A673 (cell line): ENCODE measurements at places on chromosomes 5 and 9.
A peak's percentile ranks its signal among the peaks of the same experiment; 100 is the strongest.

DNA sequence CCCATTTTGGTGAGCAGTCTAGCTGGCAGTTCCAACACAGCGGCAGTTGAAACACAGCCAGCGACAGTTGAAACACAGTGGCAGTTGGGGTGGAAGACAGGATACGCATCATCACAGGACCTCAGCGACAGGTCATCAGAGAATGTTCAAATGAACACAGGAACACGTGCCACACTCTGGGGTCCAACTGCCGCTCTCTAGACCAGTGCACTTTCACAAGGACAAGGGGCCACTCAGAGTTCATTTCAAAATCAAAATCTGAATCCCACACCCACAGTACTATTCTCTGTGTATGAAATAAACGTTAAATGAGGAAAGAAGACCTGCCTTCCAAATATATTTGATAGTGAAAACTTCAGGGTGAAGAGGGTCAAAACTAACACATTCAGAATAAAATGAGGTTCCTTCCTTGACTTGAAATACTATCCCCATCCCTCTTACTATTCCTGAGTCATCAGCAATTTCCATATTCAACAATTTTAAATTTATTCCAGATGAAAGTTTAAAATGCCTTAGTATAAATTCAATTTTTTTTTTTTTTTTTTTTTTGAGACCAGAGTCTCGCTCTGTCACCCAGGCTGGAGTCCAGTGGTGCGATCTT lies 53.0 kb upstream of the SIMC1 start:
- no peak for DNase-seq

GRCh38 chr9:113922160-113922559 lies 46.1 kb downstream of the ZNF618 start:
- DNase-seq, result no peak

GRCh38 chr9:132231019-132231701 lies 69.3 kb downstream of the NTNG2 start:
- no peak for DNase-seq

DNA sequence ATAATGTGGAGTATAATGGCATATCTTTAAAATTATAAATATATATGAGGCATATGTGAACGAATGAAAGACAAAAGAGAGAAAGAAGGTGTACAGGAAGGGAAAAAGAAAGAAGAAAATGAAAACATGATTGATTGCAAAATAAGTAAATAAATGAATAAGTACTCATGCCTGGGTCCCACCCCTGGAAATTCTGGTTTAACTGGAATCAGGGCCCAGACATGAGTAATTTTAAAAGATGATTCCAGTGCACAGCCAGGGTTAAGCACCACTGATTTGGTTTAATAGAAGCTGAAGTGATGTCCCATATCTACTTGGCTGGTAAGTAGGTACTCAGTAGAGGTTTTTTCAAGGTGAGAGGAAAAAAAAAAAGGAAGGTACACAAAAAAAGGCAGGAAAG lies 34.0 kb upstream of the HOMER1 start:
- no peak for DNase-seq

DNA sequence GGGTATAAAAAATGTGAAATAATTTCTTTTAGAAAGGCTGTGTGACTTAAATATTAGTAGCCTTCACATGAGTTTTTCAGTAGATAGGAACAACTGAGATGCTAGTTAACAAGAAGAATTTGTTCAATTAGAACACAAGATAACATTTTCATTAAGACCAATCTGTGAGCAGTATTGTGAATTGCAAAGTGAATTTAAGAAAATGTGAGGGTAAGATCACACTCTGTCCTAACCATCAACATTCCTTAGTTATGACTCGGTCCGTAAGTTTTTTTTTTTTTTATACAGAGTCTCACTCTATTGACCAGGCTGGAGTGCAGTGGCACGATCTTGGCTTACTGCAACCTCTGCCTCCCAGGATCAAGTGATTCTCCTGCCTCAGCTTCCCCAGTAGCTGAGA lies 180.2 kb upstream of the EGFLAM start:
- DNase-seq, result no peak

DNA sequence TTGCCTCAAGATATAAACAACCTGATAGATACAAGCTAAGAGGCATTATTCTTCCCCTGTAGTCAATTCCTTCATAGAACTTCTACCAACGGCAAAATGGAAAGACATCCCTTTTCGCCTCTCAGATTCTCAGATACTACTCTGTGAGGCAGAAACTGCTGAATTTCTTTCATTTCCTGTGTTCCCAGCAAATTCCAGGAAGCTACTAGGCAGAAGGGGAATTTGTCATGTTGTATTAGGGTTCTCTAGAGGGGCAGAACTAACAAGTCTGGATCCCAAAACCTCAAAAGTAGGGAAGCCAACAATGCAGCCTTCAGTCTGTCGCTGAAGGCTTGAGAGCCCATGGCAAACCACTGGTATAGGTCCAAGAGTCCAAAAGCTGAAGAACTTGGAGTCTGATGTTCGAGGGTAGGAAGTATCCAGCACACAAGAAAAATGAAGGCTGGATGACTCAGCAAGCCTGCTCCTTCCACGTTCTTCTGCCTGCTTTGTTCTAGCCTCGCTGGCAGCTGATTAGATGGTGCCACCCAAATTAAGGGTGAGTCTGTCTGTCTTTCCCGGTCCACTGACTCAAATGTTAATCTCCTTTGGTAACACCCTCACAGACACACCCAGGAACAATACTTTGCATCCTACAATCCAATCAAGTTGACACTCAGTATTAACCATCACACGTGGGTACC lies 15.2 kb downstream of the RNF180 start:
- no peak for DNase-seq

DNA sequence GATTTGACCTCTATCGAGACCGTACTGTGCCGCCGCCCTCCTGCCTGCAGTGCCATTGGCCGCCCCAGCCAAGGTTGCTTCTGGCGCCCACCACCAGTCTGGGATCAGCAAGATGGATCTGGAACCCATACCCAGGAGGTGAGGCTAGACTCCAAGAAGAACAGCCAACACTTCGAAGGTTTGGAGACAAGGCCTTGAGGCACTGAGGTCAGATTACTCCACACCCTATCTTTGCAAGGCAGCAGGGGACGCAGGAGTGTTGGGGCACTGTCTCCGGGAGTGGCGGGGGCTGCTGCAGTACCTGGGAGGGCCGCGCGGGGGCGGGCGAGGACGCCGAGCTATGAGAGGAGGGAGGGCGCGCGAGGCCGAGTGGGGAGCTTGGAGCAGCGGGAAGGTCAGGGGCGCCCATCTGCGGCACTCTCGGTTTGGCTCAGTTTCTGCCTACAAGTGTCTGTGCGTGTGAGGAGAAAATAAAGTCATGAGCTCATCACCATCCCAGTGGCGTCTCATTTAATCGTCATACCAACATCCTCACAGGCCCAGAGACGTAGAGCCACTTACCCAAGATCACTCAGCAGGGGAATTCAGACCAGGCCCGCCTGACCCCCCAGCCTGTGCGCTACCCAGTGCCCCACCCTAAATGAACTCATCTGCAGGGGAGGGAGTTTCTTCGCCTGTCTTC lies 20.5 kb upstream of the PSD2 start:
- peak; percentile 78 for DNase-seq

GRCh38 chr5:37807015-37807414 lies 32.8 kb downstream of the GDNF start:
- no peak for DNase-seq

- no peak for DNase-seq
Measured at GRCh38 chr9:16090907-16091629, 538.2 kb downstream of the CCDC171 start.

GRCh38 chr5:110623874-110624273 lies 102.6 kb downstream of the TMEM232 start:
- no peak for DNase-seq

DNA sequence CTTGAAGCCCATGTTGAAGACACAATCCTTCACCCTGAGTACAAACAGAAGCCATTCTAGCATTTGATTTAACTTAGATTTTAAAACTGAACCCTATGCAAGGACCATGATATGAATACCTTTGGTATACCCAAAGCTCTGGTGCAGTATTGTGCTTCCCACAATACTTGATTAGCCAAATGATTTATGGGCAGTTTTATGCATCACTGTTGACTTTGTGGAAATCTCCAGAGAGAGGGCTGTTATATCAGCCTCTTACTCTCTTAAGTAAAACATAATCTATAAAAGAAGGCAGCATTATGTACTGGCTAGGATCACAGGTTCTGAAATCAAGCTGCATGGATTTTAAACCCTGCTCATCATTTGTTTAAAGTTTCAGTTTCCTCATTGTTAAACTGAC lies 762.8 kb downstream of the EFNA5 start:
- no peak for DNase-seq

DNA sequence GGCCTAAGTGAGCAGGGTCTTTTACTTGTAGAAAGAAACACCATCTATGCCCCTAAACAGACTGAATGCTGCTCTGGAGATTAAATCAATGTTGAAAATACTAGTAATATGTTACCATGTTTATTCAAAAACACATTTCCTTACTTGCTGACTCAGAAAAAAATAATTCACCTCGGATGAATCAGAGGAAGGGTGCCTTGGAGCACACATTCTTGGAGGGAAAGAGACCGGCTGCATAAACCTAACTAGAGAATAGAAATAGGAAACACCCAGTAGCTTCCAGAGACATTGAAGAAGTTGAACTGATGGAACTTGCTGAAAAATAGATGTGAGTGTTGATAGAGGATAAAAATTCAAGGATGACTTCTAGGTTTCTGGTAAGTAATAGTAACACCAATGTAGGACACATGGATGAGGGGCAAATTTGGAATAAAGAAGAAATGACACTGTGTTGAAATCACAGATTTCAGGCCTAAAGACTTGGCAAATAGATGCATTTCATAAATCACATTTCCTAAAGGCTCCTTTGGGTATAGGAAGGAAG lies 76.9 kb upstream of the MINAR2 start:
- DNase-seq, result peak; percentile 23

GRCh38 chr9:122100756-122101155 lies 7.6 kb upstream of the TTLL11 start:
- no peak for DNase-seq

GRCh38 chr9:36517131-36517530 lies 55.6 kb upstream of the MELK start:
- no peak for DNase-seq

- no peak for DNase-seq
Measured at GRCh38 chr5:134273642-134274395, 47.9 kb upstream of the PPP2CA start.

- DNase-seq, result peak; percentile 11
Measured at GRCh38 chr5:9932770-9933169, 302.6 kb upstream of the TAS2R1 start.

DNA sequence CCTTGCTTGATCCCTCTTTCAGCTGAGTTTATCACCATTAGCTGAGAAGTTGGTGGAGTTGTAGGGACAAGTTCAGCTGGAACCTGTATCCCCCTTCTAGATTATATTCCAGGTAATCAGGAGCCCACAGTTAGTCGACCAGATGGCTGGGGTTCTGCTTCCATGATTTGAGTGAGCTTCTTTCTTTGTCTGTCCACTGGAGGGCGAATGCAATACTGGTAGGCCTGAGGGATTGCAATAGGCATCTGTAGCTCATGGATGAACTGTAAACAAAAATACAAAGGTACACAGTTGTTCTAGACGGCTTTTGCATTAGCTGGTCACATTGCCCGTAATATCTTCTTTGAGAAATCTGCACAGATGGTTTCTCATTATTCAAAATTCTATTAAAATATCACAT lies 88.9 kb downstream of the PCSK5 start:
- peak; percentile 11 for DNase-seq

GRCh38 chr5:85538362-85538761 lies 1079.4 kb upstream of the COX7C start:
- no peak for DNase-seq

DNA sequence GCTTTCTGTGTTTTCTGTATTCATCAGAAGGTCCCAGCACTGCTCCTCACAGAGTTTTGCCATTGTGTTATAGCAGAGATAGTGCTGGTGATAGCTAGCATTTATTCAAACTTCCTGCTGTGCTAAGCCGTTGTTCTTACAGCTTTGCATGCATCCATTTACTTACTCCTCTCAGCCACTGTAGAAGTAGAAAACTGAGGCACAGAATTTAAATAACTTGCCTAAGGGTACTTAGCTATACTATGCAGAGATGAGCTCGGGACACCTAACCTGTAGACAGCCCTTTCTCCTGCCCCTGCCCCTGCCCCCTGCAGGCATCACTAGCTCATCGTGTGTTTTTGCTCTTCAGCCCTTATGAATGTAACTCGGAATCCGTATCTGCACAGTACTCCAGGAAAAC lies 227.6 kb downstream of the SAXO1 start:
- no peak for DNase-seq

DNA sequence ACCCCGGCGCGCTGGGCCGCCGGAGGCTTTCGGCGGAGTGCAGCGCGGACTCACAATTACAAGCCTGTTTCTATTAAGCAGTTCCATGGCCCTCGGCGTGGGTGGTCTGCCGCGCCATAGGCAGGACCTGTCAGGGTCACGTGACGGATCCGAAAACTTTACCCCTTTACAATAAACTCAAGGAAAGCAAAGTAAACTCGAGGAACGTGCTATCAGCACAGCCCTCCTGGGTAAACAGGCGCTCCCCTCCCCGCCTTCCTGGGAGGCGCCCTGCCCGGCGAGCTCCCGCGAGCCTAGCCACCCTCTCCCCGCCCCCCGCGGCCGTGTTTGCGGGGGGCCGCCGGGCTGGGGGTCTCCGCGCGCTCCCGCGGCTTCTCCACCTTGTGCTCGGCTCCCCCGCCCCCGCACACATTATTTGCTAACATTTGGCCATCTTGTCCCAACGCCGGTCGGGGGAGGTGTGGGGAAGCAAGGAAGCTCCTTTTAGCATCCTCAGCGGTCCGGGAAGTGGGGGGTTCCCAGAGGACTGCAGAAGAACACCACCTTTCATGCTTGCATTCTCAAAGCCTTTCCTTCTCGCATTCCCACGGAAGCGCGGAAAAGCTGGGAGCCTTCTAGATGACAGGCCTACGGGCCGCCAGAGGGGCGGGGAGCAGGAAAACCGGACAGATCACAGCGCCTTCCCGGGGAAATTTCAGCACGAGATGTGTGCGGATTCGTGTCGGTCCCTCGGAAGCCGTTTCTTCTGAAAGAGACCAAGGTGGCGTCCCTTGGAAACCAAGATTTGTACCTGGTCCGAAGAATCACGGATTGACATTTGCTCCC lies at the start of gene PTCH1:
TSS of gene PTCH1 (minus strand) at position 238 of the 825 bp plus-strand sequence.
- DNase-seq, result peak; percentile 78

DNA sequence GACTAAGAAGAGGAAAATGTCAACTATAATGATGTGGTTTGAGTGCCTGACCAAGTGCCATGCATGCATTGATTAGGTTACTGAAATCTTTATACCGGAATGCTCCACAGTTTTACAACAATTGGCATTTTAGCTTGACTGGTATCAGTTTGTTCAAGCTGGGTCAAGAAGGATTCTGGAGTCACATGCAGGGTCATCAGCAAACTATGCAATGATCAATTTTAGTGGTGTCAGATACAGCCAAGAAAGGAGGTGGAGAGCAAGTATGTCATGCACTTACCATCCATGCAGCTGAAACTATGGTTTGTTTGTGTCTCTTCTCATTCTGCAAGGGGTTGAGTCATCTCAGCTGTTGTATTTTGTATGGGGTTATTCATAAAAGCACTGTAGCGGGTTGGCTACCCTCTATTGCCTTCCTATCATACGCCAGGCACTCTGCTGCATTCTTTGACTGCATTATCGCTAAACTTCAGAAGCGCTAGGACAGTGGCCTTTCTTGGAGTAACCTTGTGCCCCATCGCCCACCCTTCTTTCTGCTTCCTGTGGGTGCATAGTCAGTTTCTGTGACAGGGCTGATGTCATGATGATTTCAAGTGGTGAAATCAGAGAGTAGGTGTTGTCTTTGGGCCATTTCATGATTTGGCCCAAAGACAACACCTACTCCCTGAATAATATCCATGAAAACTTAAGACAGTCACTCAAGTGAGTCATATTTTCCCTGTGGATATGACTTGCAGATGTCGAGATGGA lies 145.4 kb downstream of the MTX3 start:
- DNase-seq, result no peak
